ENCODE measurements at places on chromosomes 3 and 15.

GRCh38 chr15:93981706-93982105, 249.7 kb upstream of the MCTP2 start:
- no peak for DNase-seq

DNA sequence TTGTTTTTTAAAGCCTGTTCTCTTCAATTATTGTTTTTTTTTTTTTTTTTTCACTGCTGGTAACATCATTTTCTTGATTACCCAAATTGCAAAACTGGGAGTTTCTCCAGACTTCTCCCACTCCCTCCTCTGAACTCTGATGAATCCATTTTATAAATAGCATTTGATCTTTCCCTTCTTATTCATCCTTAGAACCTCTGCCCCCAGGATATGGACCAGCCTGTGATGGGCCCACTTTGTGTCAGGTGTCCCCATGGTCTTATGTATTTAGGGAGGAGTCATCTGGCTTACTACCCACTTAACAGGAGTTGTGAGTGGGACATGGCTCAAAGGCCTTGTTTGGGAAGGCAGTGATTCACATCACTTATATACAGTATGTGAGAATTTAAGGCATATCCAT, 57.7 kb downstream of the REC114 start:
- no peak for DNase-seq

DNA sequence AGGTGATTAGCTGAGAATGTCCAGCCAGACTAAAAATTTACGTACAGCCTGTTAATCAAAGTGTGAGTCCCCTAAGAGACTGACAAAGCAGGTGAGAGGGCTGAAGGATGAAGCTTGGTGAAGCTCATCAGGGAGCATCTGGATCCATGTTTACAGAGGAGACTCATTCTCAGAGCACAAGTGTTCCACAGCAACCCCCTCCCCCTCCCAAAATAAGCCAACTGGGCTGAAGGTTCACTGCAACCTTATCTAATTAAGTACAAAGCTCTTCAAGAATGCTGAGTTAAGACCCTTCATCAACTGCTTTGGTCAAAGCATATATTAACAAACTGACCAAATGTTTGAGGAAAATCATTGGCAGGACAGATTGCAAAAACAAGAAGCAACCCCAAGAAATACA, 262.6 kb upstream of the ZNF385D start:
- DNase-seq = no peak

DNA sequence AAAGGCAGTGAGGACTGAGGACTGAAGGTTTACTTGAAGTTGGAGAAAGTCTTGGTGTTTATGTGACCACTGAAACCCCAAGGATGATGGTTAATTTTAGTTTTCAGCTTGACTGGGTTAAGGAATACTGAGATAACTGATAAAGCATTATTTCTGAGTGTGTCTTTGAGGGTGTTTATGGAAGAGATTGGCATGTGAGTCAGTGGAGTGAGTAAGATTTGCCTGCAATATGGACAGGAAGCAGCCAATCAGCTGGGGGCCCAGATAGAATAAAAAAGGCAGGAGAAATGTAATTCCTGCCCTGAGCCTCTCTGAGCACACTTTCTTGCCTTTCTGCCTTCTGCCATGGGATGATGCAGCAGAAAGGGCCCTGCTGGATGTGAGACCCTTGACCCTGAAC, 92.4 kb downstream of the KBTBD8 start:
- no peak for DNase-seq

Measured in activated CD4-positive, alpha-beta T cell treated with anti-CD3 and anti-CD28 coated beads for 1 hour (primary cell).